ENCODE measurements at places on chromosomes 2 and 18. TPM values are rescaled to one million over a fixed set of nuclear protein-coding genes. Genes with fewer than 3 reads are reported as not detected.

- no peak for DNase-seq
Measured at GRCh38 chr2:231016566-231017230, 20.6 kb upstream of the C2orf72 start.

DNA sequence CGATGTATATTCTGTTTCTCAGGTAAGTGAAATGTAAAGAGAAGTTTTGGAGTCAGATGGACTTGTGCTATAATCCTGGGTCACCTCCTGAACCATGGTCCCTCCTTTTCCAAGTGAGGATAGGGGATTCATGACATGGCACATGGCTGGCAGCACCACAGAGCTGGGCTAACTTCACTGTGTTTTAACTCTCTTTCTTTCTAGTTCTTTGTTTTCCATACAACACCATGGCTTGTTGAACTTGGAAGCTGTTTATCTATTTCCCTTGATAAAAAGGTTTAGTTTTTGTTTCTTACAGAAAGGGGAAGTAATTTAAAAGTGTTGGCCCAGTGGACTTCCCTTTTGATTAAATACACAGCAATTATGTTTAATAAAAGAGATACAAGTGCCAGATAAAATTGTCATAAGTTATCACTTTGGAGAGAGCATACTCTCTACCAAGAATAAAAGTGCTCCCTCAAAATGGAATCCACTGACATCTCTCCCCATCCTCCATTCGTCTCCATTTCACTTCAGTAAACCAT is 90.4 kb downstream of the PLCL1 start:
- DNase-seq, result no peak

DNA sequence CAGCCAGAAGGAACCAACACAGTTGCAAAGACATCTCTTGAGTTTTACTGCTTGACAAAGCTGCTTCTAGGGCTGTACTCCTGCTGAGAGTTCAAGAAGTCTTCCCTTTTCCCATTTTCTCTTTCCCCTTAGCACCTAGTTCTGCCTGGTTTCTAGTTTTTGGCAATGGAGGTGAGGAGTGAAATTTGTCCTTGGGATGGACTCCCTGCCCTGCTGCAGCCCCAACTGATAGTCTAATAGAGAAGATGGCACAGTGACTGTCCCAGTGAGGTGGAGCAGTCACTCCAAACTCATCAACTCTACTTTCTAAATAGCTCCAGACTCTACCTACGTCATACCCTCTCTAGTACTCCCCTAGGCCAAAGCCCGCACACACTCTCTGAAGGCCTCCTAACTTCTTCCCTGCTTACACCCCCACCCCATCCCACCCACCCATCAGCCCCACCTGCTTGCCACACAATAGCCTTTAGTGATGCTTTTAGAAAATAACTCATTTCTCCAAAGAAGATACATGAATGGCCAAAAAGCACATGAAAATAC is 164.4 kb downstream of the DDX1 start:
- DNase-seq, result no peak

DNA sequence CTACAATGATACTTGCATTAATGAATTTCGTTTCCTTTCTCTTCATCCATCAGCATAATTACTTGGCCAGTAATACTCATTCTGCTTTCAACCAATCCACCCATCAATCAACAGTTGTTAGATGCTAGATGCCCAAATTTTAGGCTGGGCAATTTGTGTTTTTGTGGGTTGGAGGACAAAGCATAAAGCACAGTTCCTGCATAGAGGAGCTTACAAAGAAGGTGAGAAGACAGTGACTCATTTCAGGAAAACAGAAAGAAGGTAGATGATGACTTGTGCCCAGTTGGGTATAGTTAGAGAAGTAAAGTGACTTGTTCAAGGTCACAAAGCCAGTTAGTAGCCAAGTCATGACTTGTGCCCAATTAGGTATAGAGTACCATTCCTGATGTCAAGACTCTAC is 1186.8 kb upstream of the CELF4 start:
- no peak for DNase-seq

The DCDC2C gene
- 0.18 TPM for total RNA-seq

- peak; percentile 71 for DNase-seq
Measured at GRCh38 chr2:1563943-1564891, 151.0 kb downstream of the TPO start.

The MYO7B gene
- total RNA-seq, result 0.31 TPM

The COL4A4 gene
- total RNA-seq, result 0.13 TPM

- DNase-seq, result no peak
Measured at GRCh38 chr2:121492409-121492808, 38.3 kb upstream of the RNU4ATAC start.

GRCh38 chr2:241788135-241788534 is 11.5 kb downstream of the GAL3ST2 start:
- no peak for DNase-seq

The TRIM43 gene
- not detected for total RNA-seq

DNA sequence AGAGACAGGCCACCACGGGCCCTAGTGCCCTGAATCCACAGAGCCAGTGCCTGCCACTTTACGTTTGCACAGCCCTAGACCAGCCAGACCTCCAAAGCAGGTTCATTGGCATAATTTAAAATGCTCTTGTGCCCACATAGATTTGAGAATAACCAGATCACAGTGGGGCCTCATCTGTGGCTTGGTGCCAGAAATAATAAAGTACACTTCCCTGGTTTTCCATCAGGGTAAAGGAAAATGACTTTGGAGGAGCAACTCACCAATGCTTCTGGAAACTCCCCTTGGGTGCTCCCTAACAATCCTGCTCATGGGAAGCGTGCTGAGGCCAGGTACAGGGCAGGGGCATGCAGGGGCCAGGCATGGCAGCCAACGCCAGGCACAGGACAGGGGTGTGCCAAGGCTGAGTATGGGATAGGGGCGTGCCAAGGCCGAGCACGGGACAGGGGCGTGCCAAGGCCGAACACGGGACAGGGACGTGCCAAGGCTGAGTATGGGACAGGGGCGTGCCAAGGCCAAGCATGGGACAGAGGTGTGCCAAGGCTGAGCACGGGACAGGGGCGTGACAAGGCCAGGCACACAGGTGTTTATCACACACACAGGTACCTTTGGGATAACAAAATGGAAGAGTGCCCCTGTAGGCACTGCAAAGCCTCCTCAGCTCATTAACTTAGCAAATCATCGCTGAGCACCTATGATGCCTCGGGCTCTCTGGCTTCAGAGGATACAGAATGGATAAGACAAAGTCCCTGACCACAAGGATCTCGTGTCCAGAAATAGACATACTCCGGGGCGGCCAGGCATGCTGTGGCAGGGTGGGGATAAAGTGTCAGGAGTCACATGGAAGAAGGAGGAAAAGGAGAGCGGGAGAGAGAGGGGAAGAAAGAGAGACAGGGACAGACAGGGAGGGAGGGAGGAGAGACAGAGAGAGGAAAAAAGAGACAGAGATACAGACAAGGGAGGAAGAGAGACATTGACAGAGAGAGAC is 334.7 kb downstream of the EIPR1 start:
- DNase-seq, result peak; percentile 23

The AP1S3 gene
- total RNA-seq, result 0.31 TPM

The OSBPL6 gene
- total RNA-seq, result 3.3 TPM

The IL37 gene
- total RNA-seq, result not detected

The HDAC4 gene
- 15.0 TPM for total RNA-seq
